ENCODE measurements at places on chromosomes 13 and 19.

- no peak for DNase-seq
Observed at GRCh38 chr13:21434588-21434987, 24.5 kb downstream of the ZDHHC20 start.

DNA sequence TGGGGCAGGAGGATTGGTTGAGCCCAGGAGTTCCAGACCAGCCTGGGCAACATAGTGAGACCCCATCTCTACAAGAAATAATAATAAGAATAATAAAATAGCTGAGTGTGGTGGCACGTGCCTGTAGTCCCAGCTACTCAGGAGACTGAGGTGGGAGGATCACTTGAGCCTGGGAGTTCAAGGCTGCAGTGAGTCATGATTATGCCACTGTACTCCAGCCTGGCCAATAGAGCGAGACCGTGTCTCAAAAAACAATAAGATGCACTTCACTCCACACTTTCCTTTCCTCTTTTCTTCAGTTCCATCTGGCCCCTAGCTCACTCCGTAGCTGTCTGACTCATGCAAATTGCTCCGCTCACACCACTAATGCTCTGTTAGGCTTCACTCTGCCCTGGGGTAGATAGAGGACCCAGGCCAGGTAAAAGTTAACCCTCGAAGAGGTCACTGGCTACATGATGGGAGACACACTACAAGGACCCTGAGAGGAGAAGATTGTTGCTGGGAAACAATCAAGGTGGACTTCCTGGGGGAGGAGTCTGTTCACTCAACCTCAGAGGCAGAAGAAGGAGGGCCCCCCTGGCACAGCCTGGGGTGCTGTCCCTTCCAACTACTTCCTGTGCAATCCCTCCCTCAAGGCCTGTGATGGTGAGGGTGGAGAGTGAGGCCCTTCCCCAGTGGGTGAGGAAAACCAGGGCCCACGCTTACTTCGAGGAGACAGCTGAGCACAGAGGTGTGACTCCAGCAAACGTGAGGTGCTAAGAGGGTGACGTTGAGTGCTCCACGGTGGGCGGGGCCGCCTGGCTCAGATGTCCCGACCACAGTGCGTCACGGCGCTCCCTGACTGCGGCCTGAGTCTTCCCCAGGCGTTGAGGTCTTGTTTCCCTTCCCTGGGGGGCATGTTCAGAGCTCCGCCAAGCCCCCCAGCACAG is 8.8 kb upstream of the TNFSF9 start:
- DNase-seq, result no peak

- no peak for DNase-seq
Observed at GRCh38 chr13:60282708-60283107, 114.3 kb upstream of the TDRD3 start.

- no peak for DNase-seq
Observed at GRCh38 chr19:3404324-3405260, 38.2 kb downstream of the NFIC start.

GRCh38 chr19:18440415-18440877 is 2.5 kb upstream of the ISYNA1 start:
- peak; percentile 67 for DNase-seq

DNA sequence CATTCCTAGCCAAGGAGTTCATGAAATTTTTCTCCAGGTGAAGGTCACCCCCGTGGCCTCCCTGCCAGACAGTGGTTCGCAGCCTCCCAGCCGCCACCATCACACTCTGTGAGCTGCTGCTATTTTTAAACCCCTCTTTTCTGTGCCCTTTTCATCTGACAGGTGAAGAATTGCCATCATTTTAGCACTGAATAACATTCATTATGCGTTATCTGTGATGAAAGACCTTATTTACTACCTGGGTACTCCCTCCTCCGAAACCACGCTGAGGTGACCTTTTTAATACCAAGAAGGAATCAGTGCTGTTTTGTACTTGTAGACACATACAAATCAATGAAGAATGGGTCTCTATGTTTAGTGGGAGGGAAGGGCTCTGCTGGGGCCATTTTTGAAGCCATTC is 148.9 kb upstream of the GPR12 start:
- no peak for DNase-seq

DNA sequence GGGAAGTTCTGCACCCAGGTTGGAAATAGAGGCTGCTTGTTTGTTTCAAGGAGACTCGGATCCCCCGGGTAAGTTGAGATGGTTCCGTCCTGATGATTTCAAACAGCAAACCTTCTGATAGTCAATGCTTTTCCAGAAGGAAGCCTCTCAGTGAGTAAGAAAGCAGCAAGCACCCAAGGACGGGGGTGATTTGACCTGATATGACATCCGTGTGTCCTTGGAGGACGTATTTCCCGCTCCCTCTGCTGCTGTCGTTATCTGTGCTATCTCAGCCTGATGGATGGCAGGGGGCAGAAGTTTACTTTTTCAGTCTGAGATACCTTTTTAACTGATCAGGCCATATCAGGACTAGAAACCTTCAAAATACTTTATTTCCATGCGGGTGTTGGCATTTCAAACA is 5.7 kb upstream of the GGACT start:
- no peak for DNase-seq

- DNase-seq, result no peak
Observed at GRCh38 chr19:45113628-45114027, 20.6 kb downstream of the PPP1R37 start.

DNA sequence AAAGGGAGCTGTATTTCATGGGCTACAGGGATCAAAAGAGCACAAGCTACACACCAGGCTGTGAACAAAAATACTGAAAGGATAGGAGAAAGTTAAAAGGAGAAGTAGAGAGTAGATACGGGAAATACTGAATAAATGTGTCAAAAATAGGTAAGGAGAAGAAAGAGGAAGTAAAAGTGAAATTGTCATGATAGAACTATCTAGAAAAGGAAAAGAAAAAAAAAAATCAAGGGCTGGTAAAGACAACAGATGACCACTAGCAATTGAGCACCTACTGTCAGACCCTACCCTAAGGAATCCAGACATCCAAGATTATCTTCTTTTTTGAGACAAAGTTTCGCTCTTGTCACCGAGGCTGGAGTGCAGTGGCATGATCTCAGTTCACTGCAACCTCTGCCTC is 4.8 kb downstream of the RUBCNL start:
- DNase-seq, result no peak

GRCh38 chr19:741506-742131 is 9.3 kb upstream of the MISP start:
- peak; percentile 29 for DNase-seq

- no peak for DNase-seq
Observed at GRCh38 chr13:60261432-60262351, 98.0 kb upstream of the DIAPH3 start.

- no peak for DNase-seq
Observed at GRCh38 chr13:103130681-103131210, 64.5 kb upstream of the SLC10A2 start.

DNA sequence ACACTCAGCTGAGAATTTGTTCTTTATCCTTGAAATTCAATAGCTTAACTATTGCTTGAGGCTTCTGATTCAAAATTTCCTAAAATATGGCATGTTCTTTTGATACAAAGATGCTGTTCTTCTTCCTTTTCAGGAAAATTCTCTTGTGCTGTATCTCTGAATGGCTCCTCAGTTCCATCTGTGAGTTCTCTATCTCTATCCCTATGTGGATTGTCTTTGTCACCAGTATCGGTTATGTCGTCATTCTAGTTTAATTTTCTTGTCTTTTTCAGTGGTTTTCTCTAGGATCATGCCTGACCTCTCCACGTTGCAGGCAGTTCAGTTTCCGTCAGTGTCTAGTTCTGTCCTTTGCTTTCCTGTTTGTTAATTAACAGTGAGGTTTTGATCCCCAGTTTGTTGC is 104.6 kb upstream of the GJB6 start:
- DNase-seq, result no peak

- DNase-seq, result no peak
Observed at GRCh38 chr19:15256708-15257331, 24.6 kb upstream of the EPHX3 start.

GRCh38 chr19:6590827-6591319 is at the start of gene CD70:
CD70 (minus strand) TSS chr19:6591150; CDS start chr19:6591002, 148 bp downstream.
- DNase-seq, result peak; percentile 61
